Hippocampal formation (tissue), 2 donors: ENCODE measurements at places on chromosomes 7 and 10.

DNA sequence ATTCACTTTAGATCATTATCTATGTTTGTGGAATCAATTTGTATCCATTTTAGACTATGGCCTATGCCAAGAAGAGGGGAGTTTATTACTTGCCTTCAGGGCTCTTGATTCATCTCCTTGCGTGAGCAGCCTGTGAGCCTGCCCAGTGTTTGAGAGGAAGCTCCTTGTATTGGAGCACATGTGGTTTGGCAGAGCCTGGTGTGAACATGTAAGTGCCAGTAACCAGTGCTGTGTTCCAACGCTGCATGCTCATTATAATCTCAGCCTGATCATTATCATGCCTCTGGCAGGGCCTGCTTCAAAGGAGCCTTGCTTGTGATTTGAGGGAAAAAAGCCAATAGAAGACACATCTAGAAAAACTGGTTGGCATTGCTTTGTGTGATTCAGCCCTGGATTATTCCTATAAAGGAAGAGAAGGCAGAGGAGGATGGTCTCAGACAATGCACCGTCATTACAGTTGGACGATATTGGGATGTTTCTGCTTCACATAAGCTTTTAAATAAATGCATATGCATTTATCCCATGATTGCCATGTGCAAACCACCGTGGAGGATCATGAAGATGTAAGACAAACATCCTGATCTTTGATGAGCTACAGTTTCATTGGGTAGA, 203.4 kb upstream of the AHR start:
- no peak for DNase-seq

DNA sequence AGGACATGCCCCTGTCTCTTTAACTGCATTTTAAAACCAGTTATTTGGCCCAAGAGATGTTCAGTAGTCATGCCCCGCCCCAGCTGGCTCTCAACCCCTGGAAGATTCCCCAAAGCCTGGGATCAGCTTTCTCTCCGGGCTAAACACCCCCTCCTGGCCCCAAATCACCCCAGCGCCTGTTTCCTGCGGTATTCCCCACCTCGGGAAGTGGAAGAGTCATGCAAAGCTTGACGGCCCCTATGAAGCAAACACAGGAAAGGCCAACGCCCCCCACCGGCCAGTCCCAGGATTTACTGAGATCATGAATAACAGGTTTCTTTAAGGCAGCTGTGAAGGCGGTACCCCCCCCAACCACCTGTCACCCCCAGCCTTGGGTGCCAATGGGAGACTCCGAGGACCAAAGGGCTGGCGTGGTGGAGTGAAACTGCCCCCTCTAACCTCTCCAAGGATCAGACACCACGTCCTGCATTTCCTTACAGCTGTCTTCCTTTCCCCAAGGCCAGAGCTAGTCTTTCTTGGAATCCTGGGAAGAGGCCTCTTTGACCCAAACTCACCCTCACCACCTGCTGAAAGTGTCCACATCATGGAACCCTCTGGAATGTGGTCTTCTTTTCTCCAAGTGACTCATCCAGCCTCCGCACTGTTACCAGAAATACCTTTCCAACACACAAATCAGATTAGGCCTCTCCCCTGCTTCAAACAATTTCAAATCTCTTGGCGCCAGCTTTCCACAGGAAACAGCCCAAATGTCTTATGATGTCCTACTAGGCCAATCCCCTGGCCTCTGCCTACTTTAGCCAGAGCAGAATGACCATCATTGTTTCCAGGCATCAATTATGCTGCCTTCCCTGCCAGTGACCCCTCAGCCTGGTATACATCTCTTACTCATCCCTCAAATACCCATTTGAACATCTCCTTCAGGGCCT, 301.5 kb downstream of the ZEB1 start:
- DNase-seq, result no peak

DNA sequence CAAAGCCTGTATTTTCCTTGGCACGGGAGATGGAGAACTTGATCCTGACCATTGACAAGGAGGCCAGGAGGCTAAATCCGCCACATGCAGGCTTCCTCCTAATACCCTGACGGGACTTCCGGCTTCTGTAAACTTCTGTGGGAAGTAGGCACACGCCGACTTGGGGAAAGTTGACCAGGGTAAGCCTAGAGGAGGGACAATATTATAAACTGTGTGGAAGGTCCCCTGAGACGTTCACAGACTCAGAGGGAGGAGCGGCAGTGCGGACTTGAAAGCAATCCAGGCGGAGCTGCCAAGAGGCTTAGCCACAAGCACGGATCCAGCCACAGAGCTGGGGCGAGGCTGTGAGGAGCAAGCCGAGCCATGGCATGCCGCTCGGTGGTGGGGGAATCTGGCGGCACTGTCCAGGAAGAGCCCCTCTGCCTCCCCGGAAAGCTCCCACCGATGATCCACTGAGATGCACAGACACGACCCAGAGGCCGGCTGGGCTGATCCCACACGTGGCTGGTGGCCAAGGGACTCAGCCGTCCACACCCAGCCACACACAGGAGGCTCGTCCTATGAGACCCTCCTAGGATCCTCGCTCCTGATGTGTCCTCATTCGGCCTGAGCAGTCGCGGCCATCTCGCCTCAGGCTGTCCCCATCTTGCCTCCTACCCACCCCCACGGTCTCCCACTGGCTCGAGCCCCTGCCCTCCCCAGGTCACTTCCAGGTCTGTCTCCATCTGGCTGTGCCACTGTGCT, 40.0 kb upstream of the INSIG1 start:
- no peak for DNase-seq

GRCh38 chr7:137135654-137136350, 207.7 kb downstream of the PTN start:
- DNase-seq, result no peak

GRCh38 chr7:65509368-65510186, 135.9 kb downstream of the ZNF92 start:
- DNase-seq, result no peak

DNA sequence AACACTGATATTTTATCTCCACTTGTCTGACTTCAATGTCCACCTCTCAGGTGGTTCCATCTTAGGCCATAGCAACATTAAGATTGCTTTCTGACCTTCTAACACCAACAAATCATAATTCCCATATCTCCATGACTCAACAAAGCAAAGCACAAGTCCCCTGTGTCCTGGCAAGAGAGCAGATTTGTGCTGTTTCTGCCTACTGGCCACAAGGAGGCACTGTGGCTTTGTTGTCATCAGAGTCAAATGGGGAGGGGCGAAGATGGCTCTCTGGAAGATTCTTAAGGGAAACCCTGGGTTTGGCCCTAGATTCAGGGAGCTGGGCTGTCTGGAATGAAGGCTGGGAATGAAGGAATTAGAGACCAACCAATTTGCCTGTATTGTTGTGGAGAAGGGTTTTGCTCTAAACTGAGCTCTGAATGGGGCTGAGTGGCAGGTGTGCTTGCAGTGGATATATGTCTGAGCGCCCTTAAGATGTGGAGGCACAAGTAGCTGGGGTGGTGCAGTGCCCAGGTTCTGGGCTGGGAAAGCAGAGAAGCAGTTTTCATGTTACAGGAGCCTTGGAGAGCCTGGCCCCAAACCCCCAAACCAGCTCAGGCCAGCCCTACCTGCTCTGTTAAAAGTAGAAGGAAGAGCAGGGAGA, 154.8 kb upstream of the PRSS58 start:
- peak; percentile 21 for DNase-seq

GRCh38 chr7:23246555-23246954, at the start of gene GPNMB:
Gene GPNMB (plus strand): TSS chr7:23246775. CDS start chr7:23246858, 83 bp downstream.
- no peak for DNase-seq

- no peak for DNase-seq
Observed at GRCh38 chr10:110366635-110367034, 61.9 kb upstream of the SMNDC1 start.

DNA sequence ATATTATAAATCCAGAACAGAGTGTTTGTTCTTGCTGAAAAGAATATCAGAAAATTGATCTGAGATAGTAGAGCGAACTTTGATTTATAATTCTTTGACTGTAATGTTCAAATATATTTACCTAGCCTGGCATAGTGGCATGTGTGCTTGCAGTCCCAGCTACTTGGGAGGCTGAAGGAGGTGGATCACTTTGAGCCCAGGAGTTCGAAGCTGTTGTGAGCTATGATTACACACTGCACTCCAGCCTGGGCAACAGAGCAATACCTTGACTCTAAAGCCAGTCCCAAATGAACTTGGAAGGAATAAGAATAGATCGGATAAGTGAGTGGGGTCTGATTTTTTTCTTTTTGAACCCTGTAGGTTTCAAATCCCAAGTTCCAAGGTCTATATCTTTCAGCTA, 23.5 kb downstream of the GNG11 start:
- no peak for DNase-seq

DNA sequence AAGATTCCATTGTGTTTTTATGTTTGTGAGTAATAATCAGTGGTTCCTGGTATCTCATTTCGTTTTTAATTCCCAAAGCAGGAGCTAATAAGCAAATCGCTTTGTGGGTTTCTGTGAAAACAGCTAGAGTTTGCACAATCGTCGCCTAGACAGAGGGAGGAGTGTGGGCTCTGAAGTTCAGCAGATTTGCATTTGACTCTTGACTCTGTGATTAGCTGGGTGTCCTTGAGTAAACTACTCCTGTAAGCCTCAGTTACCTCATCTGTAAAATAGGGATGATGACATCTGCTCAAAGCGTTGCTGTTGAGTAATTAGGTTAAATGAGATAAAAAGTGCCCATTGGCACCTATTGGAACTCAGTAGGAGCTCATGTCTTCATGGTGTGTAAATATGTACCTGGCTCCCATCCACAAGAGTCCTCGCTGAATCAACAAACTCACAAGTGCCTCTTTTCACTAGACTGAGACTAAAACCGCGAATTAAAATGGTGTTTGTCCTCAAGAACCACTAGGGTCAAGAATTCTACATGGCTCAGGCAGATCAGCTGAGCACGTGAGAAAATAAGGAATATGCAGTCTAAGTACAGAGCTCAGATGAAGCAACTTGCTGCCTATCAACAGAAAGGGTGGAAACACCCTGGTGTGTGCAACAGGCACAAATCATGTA, 385.8 kb upstream of the C7orf33 start:
- DNase-seq, result no peak

DNA sequence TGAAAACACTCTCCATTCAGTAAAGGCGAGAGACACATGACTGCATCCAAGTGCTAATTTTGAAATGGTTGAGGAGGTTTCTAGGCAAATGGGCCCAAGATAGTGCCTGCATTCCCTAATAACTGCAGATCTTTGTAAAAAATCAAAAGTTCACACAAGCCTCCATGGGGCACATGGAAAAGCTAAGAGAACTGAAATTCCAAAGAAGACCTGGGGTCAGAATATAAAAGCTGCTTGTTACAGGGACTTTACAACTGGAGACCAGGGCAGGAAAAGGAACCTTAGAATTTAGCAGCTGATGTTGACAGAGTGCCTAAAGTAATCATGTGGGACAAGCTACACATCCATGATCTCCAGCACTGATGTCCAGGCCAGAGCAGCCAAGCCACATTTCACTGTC, 10.0 kb upstream of the ABI1 start:
- DNase-seq, result no peak
